ENCODE measurements at places on chromosomes 1 and 21.

- peak; percentile 65 for DNase-seq
Measured at GRCh38 chr1:159945483-159946241, at the start of gene IGSF9. TSS of gene IGSF9 (minus strand) at chr1:159945613. CDS start at chr1:159943454, 2,159 bp downstream.

- DNase-seq, result no peak
Measured at GRCh38 chr1:19398309-19398760, 86.2 kb downstream of the SLC66A1 start.

DNA sequence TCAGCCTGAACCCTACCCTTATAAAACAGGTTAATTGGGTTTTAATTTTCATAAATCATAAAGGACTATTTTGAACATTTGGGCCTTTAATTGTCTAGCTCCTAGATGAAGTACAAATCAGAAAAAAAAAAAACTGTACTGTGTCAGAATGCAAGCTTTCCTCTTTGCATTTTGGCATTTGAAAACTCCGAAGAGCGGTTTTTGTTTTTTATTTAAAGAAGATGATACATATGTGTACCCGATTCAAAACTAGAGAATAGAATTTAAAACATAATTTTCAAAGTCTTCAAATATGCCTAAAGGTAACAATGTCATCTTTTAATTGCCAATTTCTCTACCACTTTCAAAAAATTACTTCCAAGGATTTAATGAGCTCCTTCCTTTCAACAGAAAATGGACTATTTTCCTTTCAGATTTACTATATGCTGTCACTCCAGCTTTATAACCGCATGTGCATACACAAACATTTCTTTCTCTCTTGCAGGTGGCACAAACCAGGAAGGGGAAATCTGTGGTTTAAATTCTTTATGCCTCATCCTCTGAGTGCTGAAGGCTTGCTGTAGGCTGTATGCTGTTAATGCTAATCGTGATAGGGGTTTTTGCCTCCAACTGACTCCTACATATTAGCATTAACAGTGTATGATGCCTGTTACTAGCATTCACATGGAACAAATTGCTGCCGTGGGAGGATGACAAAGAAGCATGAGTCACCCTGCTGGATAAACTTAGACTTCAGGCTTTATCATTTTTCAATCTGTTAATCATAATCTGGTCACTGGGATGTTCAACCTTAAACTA is 33.7 kb downstream of the MRPL39 start:
- no peak for DNase-seq

DNA sequence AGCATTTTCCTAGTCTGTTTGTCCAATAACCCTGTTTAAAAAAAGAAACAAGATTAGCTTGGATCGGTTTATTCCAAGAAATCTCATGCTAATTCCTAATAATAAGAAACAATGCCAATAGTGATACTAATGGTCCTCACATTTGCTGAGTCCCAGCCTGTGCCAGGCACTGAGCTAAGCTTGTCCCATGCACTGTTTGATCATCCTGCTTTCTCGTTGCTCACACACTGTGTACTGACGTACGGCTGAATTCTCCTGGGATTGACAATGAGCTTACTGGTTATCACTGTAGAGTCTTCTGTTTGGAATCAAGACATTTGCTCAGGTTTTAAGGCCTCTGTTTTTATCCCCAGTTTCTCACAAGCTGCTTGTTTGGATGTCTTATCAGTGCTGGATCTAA is 71.1 kb downstream of the CACNA1E start:
- no peak for DNase-seq

DNA sequence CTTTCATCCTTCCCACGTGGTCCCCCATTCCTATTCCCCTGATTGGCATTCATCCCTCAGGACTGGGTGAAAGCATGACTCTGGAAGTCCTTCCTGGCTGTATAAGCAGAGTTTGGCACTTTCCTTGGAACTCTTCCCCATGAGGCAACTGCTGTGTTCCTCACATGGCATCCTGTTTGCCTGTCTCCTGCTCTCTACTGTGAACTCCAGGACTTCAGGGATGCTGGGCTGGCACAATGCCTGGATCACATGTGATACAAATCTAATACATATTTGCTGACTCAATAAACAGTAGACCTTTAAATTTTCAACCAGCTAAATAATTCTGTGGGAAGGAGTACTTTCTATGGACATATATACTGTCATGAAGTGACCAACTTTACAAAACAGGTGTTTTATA is 46.8 kb upstream of the EDEM3 start:
- no peak for DNase-seq

DNA sequence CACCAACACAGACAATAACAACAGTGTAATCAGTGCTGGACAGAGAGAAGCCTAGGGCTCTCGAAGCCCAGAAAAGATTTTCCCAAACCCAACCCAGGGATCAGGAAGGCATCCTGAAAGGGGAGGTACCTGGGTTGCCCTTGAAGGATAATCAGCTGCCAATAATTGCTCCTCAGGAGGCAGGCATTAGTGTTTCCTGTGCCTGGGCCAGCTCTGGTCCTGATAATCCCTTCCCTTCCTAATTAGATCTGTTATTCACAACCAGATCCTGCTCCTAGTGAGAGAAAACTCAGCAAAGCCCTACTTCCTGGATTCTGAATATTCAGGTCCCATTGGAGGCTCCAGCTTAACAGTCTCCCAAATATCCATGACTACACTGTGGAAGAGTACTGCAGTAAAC is 117.4 kb downstream of the DMRTA2 start:
- no peak for DNase-seq

All from activated T-cell treated with anti-CD3 and anti-CD28 coated beads for 1 hour (primary cell).